Activated naive CD4-positive, alpha-beta T cell treated with Interleukin-2 at 50 U/mL for 16 hours (primary cell): ENCODE measurements at places on chromosomes 7 and 10.

DNA sequence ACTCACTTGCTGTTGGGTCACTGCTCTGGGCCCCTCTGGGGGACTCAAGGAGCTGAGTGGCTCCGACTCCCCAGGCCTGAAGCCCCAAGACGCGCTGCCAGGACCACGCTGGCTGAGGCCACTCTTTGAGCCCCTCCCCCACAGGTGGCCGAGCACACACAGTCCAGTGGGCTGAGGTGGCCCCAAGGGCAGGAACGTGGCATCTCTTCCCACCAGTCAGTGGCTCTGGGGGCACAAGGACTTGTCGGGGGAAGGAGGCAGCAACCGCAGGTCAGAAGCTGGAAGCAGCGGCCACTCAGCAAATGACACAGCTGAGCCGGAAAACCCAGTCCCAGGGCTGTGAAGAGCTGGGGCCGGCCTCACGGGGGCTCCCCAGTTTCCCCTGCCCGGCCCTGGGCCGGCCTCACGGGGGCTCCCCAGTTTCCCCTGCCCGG lies 24.1 kb downstream of the GRIFIN start:
- DNase-seq, result peak; percentile 3

- DNase-seq, result no peak
These were observed 197.9 kb downstream of the IMMP2L start for GRCh38 chr7:111364413-111364812.

DNA sequence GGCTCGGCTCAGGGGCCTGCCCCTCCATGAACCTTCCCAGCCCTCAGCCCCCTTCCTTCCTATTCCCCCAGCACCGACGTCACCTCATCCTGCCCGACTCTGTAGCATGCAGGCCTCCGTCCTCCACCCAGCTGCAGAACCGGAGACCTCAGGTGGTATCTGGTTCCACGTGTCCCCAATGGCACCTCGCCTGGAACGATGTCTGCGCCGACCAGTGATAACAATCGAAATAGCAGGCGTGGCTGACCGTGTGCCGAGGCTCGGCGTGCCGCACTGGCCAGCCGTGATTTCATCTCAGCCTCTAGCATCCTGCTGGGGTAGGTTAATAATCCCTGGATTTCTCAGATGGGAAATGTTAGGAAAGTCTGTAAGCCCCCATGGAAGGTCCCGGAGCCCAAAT lies 171.7 kb downstream of the CUX1 start:
- DNase-seq, result no peak

DNA sequence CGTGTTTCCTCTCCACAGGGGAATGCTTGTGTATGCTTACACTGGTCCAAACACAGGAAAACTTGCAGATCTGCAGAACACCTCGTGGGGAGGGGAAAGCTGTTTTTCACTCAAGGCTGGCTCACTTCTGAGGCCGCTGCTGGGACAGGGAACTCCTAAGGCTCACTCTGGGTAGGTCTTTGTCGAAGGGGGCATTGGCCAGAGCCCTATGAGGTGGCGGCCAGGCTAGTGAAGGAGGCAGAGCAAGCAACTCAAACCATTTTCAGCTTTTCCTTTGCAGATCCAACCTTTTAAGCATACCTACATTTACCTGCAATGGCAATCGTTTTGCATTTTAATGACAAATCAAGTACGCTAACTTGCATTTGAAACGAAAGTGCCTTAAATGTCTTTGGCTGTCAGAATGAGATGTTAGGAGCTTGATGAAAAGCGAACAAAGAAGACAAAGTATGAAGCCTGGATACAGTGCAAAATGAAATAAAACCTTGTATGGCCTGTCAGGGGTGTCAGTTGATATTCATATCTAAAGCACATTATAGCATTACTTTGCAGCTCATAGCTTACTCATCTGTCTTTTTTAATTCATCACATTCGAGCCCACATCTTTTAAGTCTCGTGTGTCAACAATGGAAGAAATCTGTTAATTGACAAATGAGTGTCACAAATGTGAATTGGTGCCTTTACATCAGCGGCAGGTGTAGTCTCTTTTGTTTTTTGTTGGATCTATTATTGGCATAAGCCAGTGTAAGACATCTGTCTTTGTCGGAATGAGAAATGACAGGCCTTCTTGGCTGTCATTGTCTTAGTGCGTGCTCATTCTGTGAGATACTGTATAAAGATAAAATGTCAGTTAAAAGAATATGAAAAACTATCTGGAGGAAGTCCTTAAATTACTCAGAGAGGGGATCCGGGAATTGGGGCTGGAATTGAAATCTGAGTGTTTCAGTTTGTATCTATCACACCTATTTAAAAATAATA lies 30.5 kb downstream of the LRMDA start:
- no peak for DNase-seq

GRCh38 chr10:109696981-109697775 lies 226.1 kb downstream of the XPNPEP1 start:
- no peak for DNase-seq

GRCh38 chr7:8597565-8597964 lies 164.2 kb downstream of the NXPH1 start:
- no peak for DNase-seq

DNA sequence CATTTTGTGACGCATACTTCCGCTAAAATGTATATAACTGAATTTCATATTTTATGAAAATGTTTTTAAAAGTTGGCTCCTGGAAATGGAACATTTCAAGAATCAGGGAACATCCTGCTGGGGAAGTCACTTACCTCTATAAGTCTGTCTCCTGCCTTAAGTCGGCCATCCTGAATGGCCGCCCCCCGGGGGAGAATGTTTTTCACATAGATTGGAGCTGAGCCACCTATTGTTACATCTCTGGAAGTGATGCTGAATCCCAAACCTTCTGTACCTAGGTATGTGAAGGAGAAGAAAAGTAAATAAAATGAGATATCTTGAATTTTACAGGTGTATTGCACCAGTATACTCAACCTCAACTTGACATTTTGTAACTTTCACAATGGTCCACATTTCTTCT lies 437.3 kb downstream of the PARD3 start:
- DNase-seq, result no peak

GRCh38 chr10:92544296-92544695 lies 29.6 kb downstream of the IDE start:
- DNase-seq, result no peak

- no peak for DNase-seq
These were observed 29.1 kb downstream of the TMEM130 start for GRCh38 chr7:98840722-98841121.

- DNase-seq, result no peak
These were observed 35.4 kb downstream of the PAPSS2 start for GRCh38 chr10:87695074-87695473.

- no peak for DNase-seq
These were observed 44.0 kb downstream of the CAPZA2 start for GRCh38 chr7:116906391-116906790.

- no peak for DNase-seq
These were observed 2.0 kb upstream of the WBP1L start for GRCh38 chr10:102741726-102742237.

GRCh38 chr7:997404-998395 lies 14.7 kb downstream of the CYP2W1 start:
- DNase-seq, result no peak

- DNase-seq, result no peak
These were observed 732.1 kb upstream of the AUTS2 start for GRCh38 chr7:68866200-68866570.

DNA sequence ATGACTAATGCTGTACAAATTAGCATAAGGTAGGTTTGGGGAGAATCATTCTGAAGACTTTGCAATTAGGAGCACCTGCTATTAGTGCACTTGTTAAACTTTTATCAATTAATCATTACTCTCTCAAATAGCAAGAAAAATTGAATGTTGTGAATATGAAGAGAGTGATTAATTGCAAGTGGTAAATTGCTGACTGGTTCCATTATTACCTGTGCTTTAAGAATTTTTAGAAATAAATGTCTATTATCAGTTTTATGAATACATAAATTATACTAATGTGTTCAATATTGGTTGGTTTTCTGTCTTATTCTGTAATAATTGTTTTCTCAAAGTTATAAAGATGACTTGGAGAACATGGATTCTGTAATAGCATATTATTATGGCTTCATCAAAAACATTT lies 47.3 kb upstream of the TMEM26 start:
- no peak for DNase-seq

DNA sequence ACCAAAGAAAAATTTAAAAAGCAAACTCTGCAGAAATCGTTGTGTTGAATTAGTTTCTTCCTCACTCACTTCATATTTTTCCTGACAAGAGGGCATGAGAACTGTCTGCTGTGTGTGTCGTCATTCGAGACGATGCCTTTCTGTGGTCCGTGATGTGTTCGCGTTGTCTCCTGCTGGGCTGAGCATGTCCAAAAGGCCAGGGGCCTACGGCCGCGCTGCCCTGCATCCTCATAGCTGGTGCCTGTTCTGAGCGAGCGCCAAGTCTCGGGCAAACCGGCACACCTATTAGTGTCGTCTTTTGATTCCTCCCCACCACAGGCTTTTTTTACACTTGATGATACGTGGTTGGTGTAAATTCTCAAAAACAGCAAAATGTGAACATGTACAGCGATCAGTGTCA lies 27.4 kb downstream of the WDR37 start:
- DNase-seq, result no peak

DNA sequence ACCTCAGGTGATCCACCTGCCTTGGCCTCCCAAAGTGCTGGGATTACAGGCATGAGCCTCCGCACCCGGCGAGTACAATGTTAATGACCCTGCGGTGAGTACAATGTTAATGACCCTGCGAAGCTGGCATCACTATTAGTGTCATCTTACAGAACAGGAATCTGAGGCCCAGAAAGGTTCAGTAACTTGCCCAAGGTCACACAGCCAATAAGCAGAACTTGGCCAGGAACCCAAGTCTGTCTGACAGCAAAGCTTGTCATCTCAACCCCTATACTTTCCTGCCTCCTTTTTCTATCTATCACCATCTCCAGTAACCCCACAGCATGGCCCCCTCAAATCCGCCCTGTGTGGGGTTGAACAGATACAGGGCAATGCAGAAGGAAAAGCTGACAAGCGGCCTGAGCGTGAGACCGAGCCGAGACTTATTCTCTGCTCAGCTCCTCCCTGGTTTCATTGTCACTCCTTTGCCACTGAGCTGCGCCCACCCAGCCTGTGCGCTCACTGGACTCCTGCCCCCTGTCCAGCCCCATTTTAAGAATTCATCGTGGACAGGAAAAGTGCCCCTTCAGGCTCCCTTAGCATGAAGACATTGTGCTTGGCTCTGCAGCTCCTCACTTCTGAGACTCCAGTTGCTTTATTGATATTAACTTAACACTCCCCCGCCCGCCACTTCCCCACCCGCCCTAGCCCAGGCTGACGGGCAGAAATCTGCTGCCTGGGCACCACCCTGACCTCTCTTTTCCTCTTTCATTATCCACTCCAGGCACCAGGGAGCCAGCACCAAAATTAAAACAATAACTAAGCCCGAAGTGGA lies 58.1 kb upstream of the LBX1 start:
- DNase-seq, result no peak

DNA sequence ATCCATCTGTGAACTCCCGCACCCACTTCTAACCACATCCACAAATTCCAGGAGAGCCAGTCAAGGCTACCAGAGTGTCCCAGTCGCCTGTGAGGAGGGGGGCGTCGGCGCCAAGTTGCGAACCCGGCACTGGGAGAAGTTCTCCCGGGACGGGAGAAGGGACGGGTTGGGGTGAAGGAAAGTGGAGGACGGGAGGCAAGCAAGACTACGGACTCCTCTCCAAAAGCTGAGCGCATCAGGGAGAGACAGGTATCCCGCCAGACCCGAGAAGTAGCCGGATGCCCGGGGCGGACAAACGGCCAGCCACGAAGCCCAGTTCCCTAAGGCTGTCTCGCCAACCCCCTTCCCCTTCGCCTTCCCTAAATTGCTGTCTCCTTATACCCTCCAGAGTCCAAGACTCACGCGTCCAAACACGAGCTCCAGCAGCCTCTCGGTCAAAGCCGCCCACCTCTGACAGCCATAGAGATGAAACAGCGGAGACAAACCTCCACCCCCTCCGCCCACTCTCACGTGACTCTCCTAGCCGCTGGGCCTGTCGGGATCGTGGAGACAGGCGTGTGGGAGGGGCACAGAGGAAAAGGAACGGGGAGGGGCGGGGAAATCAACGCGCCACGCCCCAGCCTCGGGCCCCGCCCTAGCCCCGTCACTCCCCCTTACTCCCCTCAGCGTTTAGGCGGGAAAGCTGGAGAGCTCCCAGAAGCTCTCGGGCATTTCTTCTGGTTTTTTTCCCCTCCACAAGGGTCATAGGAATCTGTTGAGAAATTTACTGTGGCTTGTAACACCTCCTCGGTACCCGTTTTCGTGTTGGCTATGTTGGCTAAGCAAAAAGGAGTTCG lies at the start of gene MICU1:
MICU1 (minus strand) TSS at position 472 of the 836 bp plus-strand sequence. CDS start 59,286 bp downstream, outside the sequence.
- DNase-seq, result peak; percentile 95
